ENCODE measurements at places on chromosomes 4 and X.

- peak; percentile 22 for DNase-seq
Observed at GRCh38 chr4:8347660-8348059, 78.1 kb downstream of the HTRA3 start.

GRCh38 chr4:147942729-147943128 lies 210.8 kb downstream of the ARHGAP10 start:
- no peak for DNase-seq

DNA sequence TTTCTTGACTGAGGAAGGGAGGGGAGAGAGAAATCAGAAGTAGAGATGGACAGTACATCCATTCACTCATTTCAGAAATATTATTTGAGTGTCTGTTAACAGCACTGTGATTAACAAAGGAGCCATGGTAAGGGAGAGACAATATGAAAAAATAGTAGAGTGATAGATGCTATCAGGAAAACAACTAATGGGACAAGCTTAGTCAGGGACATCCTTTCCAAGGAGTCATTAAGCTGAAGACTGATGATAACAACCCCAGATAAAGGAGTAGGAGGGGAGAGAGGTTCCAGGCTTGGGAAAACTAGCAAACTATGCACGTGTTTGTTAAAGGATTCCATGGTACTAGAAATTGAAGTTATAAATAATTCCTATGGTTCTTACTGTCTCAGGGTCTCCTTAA lies 122.2 kb downstream of the CBR4 start:
- DNase-seq = no peak

GRCh38 chr4:600850-601515 lies 24.4 kb upstream of the PDE6B start:
- DNase-seq = no peak

GRCh38 chr4:119693126-119693525 lies 64.5 kb upstream of the PDE5A start:
- DNase-seq = no peak

DNA sequence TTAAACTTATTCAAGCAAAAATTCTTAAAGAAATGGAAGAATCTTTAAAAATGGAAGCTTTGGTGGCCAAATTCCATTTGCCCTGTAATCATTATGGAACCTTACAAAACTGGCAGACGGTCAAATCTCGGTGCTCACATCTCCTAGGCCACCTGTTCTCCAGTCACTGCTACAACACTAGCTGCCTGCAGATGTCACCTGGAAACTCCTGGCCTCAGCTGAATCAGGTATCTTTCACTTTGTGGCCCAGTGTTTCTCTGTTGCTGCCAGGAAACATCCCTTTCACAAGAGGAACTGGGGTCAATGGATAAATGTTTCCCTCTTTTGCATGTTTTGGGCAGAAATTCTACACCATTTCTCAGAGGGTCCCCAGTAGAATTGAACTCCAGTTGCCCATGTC lies 4.2 kb upstream of the CXCL3 start:
- no peak for DNase-seq

DNA sequence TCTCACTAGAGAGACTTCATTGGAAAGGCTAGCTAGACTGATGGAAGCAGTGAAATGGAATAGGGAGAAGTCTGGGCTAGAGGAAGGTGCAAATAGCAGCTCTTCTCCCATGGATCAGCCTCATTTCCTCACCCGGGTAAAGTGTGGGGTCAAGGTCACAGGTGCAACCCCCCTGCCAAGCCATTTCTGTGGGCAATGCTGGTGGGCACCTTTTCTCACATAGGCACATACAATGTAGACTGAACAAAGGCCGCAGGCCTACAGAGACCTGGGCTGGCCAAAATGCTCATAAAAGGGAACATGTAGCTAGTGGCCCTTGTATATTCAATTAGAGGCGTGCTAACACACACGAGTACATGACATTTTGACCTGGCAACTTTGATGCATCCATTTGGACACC lies 71.5 kb upstream of the EFNB1 start:
- DNase-seq = no peak

- no peak for DNase-seq
Observed at GRCh38 chr4:102318526-102318925, 26.8 kb downstream of the SLC39A8 start.

DNA sequence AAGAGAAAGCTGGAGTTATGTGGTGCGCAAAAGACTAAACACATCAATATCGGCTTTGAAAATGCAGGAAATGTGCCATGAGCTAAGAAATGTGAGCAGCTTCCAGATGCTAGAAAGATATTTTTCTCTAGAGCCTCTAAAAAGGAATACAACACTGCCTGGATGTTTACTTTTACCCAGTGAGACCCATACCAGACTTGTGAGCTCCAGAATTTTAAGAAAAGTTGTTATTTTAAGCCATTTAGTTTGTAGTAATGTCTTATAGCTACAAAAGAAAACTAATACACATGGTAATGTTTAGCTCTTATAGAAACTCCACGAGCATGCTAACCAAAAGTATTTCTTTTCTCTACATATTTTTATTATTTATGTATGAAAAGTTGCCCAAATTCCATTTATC lies 1389.4 kb downstream of the C4orf33 start:
- DNase-seq = no peak

GRCh38 chr4:86203176-86203575 lies 156.7 kb downstream of the MAPK10 start:
- no peak for DNase-seq

DNA sequence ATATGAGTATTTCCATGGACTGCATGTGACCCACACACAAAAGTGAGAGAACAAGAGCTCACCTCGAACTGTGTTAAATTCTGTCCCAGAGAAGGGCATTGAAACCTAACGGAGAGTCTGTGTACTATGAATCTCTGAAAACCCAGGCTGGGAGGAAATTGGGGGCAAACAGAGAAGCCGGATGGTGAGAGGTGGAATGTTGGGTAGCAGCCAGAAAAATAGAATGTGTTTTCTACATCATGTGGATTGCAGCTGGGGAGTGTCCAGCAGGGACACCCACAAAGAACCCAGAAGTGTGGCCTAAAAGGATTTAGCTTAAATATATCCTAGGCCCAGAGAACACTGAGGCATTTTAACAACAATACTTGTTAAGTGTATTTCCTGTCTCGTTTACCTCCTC lies 38.6 kb downstream of the MND1 start:
- no peak for DNase-seq

- no peak for DNase-seq
Observed at GRCh38 chr4:114770624-114771023, 172.0 kb downstream of the UGT8 start.

- DNase-seq = no peak
Observed at GRCh38 chr4:122875949-122876348, 46.4 kb downstream of the NUDT6 start.

DNA sequence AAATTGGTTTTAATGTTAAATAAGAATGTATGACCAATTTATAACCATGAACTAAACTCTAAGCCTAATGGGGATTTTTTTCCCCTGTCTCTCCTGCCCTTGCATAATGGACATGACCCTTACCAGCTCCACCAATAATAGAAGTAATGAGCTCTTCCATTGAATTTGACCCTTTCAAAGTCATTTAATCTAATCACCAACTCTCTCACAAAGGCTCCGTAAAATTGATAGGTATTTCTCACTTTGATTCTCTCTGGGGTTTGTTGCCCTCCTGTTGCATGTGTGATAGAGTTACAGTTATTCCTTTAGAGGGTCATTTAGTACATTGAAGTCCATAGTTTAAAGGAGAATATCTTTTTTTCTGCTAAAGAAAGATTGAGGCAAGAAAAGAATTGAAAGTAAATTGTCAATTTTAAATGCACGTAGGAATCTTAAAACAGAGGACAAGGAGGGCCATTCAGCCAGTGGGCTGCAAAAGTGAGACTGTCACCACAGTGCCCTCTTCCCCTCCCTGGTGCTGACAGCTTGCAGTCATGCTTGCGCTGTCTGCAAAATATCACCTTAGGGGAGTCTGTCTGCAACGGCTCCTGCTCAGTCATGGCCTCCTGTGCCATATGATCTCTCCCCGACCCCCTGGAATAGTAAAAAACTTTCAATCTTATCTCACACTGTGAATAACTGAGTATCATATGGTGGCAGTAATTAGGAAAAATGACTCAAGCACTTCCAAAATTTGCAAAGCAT lies 307.5 kb upstream of the GNPDA2 start:
- no peak for DNase-seq

DNA sequence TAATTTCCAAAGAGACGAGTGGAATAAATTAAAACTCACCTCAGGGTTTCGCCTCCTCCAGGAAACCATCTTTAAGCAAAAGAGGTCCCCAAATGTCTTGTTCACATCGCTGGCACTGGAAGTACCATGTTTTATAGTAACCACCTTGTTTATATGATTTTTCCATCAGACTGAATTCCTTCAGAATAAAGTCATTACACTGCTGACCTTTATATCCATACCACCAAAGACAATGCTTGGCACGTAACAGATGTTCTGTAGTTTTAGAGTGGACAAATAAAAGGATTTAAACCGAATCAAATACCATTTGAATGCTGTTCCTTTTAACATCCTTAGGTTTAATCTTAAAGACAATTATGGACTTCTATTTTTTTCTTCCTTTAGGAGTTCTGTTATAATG lies 4.7 kb downstream of the NUDT6 start:
- DNase-seq = no peak

DNA sequence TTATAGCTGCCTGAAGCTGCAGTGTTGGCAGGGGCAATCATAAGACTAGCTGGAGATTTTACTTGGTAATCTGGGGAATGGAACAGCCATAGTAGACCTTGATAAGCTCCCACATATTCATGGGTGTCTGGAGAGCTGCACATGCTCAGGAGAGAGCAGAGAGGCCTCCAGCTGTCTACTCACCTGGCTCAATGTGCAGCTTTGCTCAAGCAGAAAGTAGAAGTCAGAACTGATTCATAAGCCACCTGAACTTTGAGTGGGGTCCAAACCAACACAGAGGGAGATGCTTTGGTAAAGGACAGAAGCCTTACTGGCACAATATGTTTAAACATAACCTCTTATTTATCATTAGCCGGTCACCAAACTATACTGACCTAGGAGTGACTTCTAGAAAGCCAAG lies 54.4 kb downstream of the KDM6A start:
- DNase-seq = no peak

DNA sequence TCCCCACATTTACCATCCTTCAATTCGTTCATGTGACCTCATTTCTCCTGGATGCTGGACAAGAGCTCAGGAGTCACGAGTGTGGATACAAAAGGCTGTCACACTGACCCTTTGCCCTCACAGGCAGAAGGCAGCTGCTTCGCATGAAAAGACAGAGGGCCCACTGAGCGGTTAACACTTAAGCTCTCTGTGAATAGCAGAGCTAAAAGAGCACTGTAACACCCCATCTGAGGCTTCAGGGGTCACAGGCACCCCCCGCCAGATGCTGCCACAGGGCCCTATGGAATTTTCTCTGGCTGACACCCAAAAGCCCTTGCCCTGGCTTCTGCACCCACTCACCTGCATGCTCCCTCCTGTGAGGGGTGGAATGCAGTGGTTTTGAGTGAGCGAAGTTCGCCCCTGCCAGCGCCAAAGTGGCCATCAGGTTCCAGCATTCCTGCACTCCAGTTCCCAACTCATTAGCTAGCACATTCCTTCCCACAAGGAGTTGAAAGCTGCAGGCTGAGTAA lies 360.9 kb downstream of the PPP3CA start:
- no peak for DNase-seq

- DNase-seq = peak; percentile 28
Observed at GRCh38 chr4:47668810-47669408, 169.0 kb downstream of the CORIN start.

GRCh38 chr4:113179091-113179490 lies 129.6 kb downstream of the ANK2 start:
- DNase-seq = no peak

GRCh38 chr4:2996415-2996814 lies 33.0 kb downstream of the GRK4 start:
- DNase-seq = no peak

DNA sequence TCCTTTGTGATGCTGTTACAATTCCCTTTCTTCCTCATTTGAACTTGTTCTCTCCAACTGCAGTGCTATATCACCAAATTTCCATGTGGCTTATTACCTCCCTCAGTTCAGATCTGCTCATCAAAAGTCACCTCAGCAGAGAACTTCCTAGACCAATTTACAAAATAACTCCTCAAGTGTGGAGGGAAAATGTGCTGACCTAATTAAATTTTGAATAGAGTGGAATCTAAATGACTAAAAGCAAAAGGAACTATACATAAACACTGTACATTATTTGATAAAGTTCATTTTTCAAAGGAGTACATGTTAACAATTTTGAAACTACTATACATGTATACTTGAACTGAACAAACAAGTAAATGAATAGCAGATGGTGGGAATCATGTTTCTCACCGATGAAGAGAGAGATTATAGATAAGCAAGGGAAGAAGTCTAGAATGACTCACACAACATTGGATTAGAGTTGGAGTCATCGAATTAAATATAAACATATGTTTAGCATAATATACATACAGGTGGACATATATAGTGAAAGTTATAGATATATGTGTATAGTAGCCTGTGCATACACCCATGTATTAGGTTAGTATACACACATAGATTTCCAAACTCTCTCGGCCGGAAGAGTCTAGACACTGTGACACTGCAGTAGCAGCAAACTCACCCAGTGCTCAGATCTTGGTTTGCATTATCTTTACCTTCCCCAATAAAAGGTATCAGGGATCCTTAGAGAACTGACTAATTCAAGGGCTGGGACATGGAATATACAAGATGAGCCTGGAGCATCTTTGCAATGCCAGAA lies 318.7 kb downstream of the PCDH18 start:
- DNase-seq = no peak

All from femur (tissue), 1 donor.